Cerebellar nuclear complex (tissue), 1 donor: ENCODE measurements at places on chromosomes 6 and 20.

DNA sequence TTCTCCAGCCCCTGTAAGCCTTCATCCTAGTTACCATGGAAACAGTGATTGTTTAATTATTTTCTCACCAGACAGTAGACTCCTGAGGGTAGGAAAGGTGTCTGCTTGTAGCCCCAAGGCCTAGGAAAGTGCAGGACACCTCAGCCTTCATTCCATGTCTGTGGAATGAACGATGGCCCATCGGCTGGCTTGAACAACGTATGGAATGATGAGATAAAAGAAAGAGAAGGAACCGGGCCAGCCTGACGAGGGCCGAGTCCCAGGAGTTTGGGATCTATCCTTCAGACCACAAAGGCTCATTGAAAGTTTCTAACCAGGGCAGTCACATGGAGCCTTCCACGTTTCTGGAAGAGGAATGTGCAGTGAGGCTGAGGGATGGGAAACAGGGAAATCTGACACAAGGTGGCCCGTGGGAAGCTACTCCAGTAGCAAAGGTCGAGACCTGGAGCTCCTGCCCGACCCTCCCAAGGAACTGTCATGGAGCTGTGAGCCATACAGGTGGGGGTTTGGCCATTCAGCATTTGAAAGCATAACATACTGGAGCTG, 46.1 kb downstream of the PRDM1 start:
- no peak for DNase-seq

- DNase-seq = no peak
Measured at GRCh38 chr6:140427842-140428241, 1053.4 kb upstream of the CITED2 start.

DNA sequence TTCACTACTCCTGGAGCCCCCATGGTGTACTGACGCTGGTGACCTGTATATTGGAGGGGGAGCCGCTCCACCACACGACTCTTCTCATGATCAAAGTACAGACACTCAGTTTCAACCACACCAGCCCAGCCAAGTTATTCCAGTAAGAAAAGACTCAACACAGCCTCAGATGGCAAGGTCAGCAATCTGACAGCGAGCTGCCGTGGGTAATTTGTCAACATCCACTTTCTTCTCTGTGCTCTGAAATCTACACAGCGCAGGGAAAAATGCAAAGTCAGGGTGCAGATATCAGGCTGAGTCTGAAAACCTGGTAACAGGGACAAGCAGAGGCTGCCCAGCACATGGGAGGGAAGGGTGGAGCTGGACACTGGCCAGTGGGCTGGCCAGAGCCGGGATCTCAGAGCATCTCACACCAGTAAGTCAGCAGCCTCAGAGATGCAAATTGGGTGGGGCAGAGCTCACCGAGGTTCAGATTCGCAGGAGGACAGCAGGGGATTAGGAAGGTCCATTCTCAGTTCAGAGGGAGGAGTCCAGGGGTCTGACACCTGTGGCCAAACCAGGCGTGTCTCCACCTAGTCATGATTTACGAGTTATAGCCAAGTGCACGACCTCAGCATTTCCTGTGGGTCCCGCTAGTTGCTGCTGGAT, 44.5 kb upstream of the RPS6KA2 start:
- no peak for DNase-seq

DNA sequence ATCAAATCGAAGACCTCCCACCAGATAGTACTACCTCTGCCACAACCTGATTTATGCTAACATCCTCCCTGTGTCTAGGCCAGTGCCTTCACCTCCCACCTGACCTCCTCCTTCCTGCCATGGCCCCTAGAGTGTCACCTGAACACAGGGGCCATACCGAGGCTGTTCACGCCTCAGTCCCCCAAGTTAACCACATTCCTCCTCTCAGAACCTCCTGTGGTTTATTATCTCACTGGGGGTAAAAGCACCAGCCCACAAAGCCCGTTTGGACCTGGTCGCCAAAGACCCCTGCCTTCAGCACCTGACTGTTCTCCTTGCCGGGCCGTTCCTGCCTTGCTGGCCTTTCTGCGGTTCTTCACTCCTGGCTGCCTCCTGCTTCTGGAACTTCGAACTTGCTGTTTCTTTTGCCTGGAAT, 13.7 kb downstream of the MAS1 start:
- no peak for DNase-seq

DNA sequence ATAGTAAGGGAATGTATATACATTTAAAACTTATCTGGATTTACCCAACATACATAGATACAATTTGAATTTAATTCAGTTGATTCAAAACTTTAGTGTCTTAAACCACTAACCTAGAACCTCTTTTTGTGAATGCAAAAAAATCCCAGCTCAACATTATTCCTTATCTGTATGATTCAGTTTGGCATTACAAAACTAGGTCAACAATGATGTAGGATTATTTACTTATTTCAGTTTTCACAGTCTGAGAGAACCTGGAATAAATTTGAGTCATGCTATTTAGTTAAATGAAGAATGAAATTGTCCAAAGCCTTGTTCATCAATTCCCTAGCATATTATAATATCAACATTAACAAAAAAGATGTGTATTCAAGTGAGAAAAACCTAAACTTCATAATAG, 7.4 kb upstream of the PLCB1 start:
- DNase-seq = no peak

DNA sequence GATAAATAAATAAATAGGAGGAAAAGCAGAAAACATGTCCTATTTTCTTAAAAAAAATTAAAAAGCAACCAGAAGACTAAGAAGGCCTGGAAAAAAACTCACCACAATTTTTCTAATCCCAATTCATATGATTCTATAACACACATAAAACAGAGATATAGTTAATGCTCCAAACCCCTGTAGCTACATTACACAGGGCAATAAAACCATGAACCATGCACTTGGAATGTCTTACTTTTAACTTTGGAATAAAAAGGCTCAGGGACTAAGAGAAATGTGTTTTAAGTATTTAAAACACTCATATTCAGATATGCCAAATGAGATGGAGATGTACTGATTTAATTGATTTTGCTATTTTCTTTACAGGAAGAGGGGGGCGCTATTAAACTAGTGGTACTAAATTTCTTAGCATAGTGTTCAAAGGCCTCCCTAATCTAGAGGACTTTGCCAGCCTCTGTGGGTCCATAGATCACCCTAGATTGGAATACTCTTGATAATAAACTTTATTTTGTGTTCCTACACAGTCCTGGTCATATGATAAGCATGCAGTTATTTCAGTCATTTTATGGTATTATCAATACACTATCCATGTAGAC, 30.3 kb upstream of the GCM1 start:
- no peak for DNase-seq

GRCh38 chr6:26097268-26097875, 10.1 kb downstream of the HFE start:
- DNase-seq = no peak

DNA sequence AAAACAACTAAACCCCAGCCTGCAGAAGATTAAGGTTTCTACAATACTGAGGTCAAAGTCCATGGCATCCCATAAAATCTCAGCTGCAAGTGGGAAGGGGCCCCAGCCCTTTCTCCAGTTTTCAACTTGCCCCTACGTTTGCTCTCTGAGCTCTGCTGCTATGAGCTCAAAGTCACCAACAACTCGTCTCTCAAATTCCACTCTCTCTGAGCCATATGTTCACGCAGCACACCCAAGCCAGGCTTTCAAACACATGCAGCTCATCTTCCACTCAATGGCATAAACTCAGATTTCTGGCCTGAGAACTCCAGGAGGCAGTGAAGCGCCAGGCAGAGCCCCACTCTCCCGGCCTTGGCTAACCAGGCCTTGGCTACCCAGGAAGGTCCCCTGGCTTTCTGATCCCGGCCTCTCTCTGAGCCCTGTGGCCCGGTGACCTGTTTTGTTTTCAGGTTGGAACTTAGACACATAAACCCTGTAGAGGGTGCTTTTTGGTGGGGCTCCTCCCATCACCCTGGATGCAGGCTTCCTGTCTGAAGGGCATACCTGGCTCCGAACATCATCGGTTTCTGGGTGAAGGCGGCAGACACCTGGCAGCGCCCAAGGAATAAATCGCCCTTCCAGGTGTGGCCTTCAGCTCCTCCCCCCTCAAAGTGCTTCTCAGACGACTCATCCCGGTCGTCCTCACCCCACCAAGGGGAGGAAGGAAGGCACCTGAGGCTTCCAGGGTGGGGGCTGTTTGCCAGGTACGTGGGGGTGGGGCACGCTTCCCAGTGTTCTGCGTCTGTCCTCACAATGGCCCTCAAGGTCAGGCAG, 12.4 kb downstream of the SLC22A23 start:
- no peak for DNase-seq

DNA sequence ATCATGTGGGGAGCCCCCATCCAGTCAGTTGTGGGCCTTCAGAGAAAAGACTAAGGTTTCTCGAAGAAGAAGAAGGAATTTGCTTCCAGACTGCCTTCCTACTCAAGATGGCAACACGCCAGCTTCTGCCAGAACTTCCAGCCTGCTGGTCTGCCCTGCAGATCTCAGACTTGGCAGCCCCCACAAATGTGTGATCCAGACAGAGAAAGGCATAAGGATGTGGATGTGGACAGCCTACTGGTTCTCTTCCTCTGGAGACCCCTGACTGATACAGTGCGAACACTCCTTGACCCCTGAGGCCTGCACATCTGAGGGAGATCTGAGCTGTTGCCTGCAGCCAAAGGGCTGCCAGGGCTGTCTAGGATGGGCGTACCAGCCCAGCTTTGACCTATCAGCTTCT, 8.6 kb downstream of the GABRR1 start:
- DNase-seq = no peak

DNA sequence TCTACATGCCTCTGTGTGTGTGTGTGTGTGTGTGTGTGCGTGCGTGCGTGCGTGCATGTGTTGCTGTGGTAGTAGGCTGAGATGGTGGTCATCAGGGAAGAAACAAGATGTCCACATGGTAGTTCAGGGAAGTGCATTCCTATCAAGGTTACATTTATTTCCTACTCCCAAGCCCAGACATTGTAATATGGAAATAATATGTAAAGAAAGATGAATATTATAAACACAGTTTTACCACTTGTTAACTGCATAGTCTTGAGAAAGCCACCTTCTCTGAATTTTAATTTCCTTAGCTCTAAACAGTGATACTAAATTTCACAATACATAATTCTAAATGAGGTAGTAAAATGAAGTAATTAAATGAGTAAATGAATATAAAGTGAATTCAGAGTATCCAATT, 14.0 kb downstream of the MEI4 start:
- no peak for DNase-seq

DNA sequence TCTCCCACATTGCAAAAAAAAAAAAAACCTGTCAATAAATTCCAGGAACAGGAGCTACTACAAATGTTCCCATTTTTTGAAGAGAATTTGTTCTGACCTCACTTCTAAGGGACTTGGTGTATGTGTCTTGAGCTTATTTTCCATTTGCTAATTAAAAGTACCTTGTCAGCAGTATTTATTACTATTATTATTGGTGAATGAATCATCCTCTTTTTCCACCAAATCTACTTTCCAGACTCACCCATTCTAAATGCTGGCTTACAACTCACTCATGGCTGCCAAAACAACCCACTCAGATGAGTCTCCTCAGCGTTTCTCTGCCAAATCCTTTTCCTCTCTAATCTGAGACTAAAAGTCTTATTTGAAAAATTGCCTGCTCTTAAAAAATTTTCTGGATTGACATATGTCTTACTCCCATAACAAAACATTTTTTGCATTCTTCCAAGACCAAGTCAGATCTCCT, 33.2 kb upstream of the TASP1 start:
- DNase-seq = no peak

- DNase-seq = no peak
Measured at GRCh38 chr20:49230021-49230420, 10.8 kb downstream of the DDX27 start.
